ENCODE measurements at places on chromosomes 12 and 14.

DNA sequence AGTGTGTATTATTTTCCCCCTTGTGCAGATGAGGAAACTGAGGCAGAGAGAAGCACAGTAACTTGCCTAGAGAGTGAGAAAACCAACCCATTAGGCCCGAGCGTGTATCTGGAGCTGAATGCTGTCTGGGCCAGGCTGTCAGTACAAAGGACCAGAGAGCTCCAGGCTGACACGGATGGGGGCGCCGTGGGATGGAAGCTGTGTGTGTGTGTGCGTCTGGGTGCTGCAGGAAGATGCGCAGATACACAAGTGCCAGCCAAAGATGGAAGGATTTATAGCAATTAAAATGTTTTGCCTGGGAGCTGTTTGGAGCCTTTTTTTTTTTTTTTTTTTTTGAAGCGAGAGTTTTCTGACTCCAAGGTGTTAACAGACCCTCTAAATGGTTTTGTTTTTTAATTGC, 53.7 kb upstream of the GPATCH2L start:
- no peak for DNase-seq

DNA sequence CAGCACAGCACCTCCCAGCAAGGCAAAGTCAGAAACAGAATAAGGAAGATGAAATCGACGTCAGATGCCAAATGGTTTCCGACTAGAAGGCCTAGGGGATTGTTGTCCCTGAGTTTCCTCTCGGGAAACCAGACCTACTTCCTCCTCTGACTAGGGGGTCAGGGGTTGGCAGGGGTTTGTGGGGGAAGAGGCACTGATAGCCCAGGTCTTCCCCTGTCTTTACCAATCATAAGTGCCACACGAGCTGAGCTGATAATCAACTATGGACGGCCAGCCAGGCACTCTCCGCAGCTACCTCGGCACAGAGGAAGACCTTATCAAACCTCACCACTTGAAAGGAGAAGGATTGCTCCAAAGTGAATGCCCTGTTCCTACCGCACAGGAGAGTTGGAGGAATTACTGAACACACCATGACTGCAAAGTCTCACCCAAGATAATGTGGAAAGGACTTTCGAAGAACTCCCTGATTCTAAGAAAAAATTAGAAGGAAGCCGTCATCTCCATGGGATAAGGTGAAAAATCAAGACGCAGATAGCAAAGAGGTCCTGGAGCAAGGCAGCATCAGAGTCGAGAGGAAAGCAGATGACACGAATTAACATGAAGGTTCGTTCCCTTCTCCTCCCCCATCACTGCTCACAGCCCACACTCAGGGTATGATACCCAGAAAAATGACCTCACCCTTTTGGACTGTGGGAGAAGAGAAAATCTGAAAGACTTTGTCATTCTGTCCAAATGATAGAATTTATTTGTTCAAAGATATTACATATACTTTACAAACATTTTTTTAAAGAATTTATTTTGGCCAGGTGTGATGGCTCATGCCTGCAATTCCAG, 77.7 kb upstream of the MED13L start:
- no peak for DNase-seq

DNA sequence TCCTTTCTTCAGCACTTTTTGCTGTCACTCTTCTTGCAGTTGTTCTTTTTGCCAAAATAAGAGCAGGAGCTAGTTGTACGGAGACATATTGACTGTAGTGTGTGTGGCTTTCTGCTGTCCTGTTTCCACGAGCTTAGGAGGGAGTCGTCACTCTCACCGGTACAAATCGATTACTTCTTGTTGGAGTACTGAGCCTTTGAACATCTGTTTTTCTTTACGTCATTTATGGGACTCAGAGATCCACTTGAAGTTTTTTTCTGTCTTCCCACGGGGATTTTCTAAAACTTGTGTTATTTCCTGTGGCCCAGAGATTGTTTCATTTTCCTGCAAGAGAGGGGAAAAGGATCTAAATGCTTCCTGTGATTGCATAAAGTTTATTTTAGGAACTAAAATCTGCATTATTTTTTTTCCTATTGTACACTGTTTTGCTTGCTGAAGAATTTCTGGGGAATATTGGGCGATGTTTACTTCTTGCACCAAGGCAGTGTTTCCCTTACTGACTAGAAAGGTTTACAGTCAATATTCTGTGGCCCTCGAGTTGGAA, 199.8 kb upstream of the ARHGAP5 start:
- no peak for DNase-seq

GRCh38 chr14:27886256-27886655, 880.3 kb upstream of the FOXG1 start:
- DNase-seq: no peak

DNA sequence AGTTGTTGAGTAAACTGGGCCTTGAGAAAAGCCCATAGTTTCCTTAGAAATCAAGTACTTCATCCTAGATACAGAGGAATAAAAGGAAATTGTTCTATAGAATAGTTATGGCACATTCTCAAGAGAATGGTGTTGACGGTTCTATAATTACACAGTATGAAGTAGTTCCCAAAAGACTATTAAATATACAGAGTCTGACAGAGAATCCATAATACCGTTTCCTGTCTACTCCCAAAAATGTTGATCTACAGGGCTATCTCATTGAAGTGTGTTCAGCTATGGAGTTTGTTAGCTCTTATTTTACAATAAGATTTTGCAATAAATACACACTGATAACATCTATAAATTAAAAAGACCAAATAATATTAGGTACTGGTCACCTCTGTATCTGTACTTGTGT, 799.7 kb downstream of the RPS29 start:
- no peak for DNase-seq
